ENCODE measurements at places on chromosomes 12 and 14.

DNA sequence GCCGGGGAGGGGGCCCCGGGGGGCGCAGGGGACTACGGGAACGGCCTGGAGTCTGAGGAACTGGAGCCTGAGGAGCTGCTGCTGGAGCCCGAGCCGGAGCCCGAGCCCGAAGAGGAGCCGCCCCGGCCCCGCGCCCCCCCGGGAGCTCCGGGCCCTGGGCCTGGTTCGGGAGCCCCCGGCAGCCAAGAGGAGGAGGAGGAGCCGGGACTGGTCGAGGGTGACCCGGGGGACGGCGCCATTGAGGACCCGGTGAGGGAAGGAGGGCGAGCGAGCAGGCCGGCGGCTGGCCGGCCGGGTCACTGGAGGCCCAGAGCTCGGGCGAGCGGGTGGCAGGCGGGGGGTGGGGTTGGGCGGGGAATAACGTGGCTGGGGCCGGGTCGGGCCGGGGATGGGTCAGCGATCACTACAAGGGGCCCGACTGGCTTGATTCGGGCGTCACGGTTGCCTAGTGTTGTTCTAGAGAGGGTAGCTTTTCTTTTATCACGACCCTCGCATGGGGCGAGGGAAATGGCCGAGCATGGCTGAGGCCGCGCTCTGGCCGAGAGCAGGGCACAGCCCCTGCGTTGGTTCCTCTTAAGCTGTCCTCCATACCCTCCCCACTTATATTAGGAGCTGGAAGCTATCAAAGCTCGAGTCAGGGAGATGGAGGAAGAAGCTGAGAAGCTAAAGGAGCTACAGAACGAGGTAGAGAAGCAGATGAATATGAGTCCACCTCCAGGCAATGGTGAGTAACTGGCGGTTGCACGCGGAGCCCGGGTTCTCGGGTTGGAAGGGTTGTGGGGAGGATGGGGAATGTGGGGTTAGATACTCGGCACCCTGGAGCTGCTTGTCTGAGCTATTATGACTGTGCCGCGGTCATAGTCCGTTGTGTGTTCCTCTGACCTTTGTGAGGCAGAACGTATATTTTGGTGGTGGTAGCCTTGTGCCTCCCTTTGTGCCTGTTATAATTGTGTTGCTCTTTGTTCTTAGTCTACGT lies 603 bp downstream of the PABPN1 start:
- DNase-seq: peak; percentile 38

- no peak for DNase-seq
Measured at GRCh38 chr12:123278101-123278627, 6.5 kb upstream of the CDK2AP1 start.

DNA sequence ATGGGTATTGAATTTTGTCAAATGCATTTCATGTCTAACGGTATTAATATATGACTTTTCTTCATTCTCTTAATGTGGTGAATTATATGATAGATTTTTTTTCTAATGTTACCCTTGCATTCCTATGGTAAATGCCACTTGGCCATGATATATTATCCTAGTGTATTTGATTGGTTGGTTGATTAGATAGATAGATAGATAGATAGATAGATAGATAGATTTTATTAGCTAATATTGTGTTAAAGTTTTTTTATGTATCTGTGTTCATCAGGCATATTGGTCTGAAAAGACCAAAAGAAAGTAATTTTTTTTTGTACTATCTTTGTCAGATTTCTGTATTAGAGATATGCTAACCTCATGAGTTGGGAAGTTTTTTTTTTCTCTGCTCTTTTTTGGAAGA lies 124.6 kb downstream of the TGFB3 start:
- no peak for DNase-seq

- no peak for DNase-seq
Measured at GRCh38 chr14:100288382-100289185, 17.7 kb downstream of the SLC25A29 start.

DNA sequence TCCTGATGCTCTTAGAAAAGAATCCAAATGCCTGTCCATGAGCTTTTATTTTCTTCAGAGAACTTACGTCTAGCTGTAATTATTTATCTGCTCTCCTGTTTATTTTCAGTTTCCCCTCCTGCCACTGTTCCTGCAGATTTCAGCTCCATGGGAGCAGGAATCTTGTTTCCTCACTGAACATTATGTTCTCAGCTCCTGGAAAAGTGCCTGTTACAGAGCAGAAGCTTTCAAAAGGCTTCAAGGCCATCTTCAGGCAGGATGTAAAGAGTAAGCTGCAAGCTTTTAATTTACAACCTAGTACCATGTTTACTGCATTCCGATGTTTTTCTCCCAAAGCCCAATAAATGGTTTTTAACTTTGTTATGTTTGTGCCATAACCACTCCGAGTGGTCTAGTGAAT lies 98.4 kb upstream of the BTG1 start:
- DNase-seq: no peak

DNA sequence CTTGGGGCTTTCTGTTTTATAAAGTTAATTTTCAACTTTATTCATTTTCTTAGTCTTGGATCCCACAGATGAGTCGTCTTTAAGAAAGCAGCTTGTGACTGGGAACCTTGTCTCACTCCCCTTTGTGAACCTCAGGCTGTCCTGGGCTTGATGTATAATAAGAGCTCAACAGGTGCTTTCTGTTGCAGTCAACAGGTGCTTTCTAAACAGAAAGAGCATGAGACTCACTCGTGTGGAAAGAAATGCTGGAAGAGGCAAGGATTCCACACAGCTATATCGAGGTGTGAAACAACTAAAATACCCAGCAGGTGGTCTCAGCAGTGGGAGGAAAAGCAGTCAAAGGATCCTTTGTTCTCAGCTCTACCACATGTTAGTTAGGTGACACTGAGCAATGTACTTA lies 398.9 kb downstream of the EGLN3 start:
- DNase-seq: no peak

- DNase-seq: no peak
Measured at GRCh38 chr12:39145175-39145999, 240.0 kb upstream of the CPNE8 start.

- no peak for DNase-seq
Measured at GRCh38 chr14:75875958-75876357, 105.8 kb downstream of the TGFB3 start.

GRCh38 chr12:109739747-109740693 lies 26.4 kb downstream of the FAM222A start:
- no peak for DNase-seq

DNA sequence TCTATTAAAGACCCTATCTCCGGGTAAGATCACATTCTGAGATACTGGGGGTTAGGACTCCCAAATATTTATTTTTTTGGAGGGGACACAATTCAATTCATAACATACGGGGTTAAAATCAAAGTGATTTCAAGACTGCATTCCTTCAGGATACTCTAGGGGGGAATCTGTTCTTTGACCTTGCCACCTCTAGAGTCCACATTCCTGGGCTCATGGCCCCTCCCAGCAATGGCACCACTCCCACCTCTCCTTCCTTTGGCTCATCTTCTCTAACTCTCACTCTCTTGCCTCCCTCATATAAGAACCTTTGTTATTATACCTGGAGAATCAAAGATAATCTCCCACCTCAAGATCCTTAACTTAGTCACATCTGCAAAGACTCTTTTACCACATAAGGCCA lies 79.5 kb downstream of the CAND1 start:
- no peak for DNase-seq

DNA sequence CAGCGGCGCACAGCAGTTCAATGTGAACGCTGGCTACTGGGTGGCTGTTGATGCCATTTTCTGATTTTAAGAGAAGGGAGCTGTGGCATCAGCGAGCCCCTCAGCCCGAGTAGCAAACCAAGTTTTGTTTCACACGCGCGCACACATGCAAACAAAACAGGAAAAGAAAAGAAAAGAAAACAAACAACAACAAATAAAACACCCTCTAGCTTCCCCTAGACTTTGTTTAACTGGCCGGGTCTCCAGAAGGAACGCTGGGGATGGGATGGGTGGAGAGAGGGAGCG lies 540 bp downstream of the PAX9 start:
- DNase-seq: no peak

DNA sequence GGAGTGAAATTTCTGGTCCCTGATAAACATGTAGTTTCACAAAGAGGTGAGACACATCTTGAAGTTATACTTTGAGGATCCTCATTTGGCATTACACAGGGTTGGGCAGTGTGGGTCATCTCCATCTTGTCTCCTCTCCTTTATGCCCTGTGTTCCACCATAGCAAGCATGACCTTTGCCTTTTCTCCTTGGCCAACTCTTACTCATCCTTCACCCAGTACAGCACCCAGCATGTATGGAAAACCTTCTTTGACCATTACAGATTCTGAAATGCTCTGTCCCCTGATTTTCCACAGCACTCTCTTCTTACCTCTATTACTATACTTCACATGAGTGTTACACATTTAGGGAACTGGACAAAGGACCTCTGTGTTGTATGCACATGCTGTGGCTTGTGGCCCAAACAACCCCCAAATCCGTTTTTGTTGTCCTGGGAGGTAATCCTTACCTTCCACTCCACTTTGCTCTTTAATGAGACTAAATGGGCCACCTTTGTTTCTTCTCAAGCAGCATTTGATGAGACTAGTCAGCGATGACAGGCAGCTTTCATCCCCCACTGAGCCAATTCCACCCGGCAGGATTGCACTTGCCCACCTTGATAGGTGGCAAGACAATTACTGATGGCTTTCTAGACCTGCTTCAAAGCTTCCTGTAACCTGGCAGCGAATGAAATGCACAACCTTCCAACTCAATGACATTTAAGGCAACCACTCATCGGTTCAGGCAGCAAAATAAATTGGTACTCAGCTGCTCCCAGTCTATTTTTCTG lies 163.5 kb downstream of the MON2 start:
- DNase-seq: no peak

DNA sequence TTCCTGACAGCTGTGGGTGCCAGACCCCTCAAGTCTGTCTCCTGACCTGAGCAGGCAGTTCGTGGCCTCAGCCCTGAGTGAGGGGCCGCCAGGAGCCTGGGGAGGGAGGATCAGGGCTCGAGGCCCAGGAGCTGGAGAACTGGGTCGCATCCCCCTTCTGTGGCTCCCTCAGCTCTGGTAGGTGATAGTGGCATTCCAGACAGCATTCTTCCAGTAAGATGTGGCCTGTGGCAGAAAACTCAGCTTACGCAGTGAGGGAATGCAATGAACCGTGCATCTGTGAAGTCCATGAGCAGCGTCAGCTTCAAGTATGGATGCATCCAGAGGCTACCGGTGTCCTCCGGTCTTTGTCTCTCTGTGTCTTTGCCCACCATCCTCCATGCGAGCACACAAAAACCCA lies 28.4 kb upstream of the FBRSL1 start:
- DNase-seq: no peak

DNA sequence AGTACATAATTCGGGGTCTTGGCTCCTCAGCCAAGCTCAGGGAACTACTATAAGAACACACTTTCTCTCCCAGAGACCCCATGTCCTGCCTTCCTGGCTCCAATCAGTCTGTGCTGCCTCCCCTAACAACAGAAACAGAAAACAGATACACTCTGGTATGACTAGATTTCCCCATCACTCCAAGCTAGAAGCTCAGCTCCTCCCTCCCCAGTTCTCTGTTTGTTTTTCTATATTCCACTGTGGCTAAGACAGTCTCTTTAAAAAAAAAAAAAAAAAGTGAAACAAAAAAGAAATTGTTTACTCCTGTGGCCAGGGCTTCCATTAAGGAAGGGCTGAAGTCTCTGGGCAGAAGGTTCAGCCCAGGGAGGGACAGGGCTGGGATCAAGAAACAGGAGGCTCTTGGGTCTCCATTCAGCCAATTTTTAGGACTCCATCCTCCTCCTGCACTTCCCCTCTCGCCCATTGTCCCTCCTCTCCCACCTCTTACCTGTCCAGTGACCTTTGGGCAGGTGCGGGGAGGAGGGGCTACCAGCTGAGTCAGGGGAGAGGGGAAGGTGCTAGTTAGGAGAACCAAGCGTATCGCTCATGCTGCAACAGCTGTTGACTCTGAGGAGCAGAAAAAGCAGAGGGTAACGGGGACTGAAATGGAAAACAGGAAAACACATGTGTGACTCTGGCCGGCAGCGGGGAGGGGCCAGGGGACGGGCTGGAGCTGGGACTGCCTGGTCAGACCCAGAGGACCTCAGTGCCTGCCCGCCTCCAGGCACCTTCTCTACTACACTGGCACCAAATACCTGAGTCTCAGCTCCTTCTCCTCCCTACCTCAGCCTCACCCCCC lies 4.1 kb upstream of the SLC7A7 start:
- DNase-seq: no peak

- no peak for DNase-seq
Measured at GRCh38 chr12:27330846-27331245, 1.8 kb upstream of the BMAL2 start.

DNA sequence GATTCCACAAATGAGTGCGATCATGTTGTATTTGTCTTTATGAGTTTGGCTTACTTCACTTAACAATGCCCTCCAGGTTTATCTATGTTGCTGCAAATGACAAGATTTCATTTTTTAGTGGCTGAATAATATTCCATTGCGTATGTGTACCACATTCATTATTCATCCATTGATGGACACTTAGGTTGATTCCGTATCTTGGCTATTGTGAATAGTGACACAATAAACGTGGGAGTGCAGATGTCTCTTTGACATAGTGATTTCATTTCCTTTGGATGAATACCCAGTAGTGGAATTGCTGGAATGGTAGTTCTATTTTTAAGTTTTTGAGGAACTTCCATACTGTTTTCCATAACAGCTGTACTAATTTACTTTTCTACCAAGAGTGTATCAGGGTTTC lies 23.5 kb downstream of the AKAP6 start:
- no peak for DNase-seq

GRCh38 chr14:78713716-78714115 lies 543.5 kb downstream of the NRXN3 start:
- DNase-seq: no peak

DNA sequence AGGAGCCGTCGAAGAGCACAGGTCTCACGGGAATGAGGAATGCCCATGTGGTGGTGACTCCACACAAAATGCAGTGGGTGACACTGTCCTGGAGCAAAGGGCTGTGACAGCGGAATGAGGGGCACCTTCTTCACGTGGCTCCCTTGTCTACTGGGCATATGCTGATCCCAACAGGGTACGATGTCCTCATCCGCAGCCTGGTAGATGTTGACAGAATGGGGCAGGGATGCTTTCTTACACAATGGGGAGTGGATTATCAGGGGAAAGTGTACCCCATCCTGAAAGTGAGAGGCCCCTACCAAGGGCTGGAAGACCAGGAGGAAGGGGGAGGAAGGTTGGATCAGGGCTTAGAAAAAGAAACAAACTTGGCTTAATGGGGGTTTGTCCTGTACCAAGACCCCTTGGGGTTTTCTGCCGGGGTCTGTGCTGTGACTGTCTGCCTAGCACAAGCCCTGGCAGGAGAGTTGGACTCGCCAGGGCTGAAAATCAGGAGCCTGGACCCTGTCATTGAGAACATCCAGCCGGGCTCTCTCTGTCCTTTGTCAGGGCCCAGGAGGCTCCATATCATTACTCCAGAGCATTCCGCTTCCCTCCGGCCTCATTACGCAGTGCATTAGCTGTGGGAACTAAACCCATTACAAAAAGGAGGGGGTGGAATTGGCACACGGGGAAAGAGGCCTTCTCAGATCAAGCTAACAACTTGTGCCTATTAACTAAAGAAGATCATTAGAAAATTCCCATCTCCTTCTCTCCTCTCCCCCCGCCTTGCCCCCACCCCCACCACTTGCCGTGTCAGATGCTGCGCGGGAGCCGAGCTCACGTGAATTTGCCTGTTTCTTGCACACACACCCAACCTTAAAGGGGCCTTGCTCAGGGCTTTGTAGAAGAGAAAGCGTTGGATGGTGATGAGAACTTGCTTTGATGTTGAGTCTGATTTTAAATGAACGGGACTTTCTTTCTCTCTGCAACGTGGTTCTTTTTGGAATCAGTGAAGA lies 171.8 kb upstream of the PARP11 start:
- DNase-seq: no peak
